ENCODE measurements at places on chromosomes 2 and 18.
A peak's percentile ranks its signal among the peaks of the same experiment; 100 is the strongest.

DNA sequence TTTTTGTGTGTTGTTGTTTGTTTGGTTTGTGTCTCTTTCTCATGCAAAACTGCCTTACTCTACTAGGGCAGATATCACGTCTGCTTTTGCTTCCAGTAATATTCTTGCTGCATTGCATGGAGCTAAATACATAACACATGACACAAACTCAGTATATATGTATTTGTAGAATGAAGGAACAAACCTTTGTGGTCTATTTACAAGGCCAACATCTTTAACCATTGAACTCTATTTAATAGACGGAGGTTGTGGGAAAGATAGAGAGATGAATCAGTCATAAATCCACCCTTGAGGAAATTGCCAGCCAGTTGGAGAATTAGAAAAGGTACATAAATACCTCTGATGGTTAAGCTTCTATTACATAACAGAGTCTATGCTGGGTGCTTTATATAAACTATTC is 26.0 kb upstream of the IL1RL1 start:
- no peak overlapping the region for H3K27ac ChIP-seq
- DNase-seq = no peak
- peaks cover 6% of the 10 kb centered on the region for H3K4me1 ChIP-seq
- H3K4me3 ChIP-seq = no peak overlapping the region

GRCh38 chr2:188940171-188940570 is 34.0 kb upstream of the COL3A1 start:
- H3K4me3 ChIP-seq = peak overlapping the region; percentile 12
- peaks cover 6% of the 10 kb centered on the region for H3K4me1 ChIP-seq
- H3K27me3 ChIP-seq = no peaks in the 10 kb centered on the region
- no peak for DNase-seq

DNA sequence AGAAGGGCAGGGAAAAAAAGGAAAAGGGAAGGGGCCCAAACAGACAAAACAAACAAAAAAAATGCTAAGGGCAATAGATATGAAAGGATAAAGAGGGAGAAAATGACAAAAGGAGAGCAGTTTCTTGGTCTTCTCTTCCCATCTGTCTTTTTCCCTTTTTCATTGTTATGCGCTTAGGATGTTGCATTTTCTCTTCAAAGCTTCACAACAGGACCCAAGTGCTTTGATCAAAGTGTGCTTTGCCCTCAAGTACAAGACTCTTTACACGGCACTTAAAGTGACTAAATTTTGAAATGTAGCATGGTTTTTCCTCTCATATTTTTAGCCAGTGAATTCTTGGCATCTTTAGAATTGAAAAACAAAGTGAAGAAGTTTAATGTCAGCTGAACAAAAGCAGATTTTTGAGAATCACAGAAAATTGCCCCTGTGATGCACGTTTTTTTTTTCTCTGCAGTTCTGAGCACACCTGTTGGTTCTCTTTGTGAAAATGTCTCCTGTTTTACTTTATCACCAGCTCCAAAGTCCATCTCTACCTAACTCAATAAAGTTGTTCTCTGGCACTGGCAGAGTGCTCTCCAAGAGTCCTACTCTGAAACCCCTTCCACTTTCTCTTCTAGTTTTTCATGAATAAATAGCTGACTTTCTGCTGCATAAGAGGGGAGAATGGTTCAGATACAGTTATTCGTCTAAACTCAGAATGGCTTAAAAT is 126.6 kb downstream of the KCNH7 start:
- H3K27ac ChIP-seq = no peak overlapping the region
- H3K4me1 ChIP-seq = peaks cover 12% of the 10 kb centered on the region

DNA sequence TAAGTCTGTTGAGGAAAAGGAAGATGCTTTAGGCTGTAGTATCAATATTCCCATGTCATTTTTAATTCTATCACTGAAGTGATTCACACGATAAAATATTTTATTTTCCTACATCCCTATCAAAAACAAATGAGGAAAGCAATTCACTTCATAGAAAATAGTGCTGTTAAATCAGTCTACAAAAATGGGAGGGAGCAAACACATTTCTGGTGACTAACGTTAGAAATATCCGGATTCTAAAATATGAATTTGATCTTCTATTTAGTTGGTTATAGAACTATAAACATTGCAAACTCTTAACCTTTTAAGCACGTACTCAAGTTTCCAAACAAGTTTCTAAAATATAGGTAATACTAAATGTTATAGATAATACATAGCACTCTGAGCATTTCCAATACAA is 20.8 kb downstream of the ATF2 start:
- H3K4me1 ChIP-seq = peaks cover 3% of the 10 kb centered on the region
- peaks cover 22% of the 10 kb centered on the region for H3K36me3 ChIP-seq
- H3K4me3 ChIP-seq = no peak overlapping the region
- DNase-seq = no peak
- no peaks in the 10 kb centered on the region for H3K27me3 ChIP-seq
- no peak overlapping the region for H3K27ac ChIP-seq

All from mesothelial cell of epicardium (in vitro differentiated cells).